ENCODE measurements at places on chromosomes 12 and 14.

DNA sequence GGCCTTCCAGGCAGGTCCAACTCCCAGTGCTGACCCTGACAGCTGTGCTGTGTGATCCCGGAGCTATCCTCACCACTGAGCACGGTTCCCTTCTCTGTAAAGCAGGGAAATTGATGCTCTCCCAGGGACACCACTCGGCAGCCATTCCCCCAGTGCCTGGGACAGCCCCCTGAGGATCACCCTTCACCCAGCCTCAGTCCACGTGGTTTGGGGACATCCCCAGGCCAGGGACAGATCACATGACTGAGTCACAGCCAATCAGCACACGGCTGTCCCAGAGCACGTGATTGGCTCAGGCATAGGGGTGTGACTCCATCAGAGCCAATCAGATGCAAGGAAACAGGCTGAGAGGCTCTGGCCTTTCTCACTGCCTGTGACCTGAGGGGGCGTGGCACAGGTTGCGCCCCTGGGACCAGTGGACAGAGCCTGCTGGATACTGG is 68.8 kb upstream of the SFSWAP start:
- no peak for DNase-seq

DNA sequence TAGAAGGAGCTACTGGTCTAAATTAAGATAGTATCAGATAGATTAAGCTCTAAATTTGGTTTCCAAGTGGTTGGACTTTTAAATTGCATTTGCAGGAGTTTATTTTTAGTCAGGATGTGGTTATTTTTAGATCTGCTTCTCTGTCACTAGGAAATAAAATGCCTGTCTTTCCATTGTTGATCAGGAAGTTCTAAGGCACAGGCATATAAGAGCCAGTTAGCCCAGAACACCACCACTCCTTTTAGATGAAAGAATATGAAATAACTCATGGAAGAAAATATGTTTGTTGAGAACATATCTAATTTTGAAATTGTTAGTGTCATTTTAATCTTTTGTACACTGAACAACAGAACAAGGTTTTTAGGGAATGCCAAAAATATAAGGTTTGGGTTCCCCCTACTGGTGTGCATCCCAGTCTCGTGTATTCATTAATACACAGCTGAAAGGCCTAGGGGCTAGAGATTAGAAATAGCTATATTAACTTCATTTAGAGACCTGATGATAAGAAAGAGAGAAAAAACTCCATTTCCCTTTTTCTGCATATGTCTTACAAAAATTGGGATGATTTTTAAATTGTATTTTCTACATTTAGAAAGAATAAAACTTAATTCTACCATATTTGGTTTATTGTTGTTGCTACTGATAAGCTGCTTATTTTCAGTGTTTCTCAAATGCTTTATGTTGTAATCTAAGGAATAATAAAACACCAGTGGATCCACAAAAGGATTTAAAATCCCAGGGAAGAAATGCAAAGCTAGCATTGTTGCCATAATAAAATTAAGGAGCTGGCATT is 67.2 kb downstream of the RIC8B start:
- peak; percentile 66 for DNase-seq

DNA sequence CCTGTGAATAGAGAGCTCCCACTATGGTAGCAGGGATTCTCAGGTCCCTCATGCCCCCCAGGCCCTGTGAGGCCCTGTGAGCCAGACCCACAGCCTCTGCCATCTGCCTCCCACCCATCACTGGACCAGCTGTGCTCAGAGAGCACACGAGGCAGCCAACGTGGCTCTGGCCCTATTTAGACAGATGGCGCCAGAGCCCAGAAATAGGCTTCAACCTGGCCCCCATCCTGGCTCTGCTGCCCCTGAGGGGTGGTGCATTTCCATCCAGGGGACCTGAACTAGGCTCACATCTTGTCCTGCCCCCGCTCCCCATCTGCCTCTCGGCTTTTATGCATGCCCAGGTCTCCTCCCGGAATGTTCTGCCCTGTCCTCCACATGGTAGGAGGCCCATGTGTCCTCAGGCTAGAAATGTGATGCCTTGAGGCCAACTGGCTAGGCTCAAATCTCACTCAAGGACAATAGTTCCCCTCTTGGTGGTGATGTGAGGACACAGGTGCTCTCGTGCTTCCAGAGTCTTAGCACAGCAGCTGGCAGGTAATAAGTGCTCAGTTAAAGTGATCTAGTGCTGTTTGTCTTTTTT is 18.9 kb downstream of the TMEM63C start:
- no peak for DNase-seq

GRCh38 chr12:100987552-100988521 is 193.3 kb downstream of the ANO4 start:
- no peak for DNase-seq

DNA sequence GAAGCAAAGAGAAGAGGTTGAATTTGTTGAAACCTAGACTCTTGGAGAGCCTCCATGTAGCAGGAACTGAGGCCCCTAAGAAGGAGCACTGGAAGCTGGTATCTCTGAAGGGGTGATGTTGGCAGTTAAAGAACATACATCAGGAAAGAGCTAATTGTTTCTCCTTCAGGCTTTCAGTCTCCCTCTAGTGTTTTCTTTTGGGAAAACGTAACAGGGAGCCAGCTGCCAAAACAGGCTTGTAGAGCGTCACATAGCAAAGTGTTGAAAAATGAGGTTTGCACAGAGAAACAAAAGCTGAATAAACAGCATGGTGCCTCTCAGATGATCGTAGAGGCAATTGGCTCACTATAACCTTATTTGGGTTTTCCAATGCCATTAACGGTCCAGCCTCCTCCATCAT is 46.9 kb upstream of the CAND1 start:
- peak; percentile 39 for DNase-seq

DNA sequence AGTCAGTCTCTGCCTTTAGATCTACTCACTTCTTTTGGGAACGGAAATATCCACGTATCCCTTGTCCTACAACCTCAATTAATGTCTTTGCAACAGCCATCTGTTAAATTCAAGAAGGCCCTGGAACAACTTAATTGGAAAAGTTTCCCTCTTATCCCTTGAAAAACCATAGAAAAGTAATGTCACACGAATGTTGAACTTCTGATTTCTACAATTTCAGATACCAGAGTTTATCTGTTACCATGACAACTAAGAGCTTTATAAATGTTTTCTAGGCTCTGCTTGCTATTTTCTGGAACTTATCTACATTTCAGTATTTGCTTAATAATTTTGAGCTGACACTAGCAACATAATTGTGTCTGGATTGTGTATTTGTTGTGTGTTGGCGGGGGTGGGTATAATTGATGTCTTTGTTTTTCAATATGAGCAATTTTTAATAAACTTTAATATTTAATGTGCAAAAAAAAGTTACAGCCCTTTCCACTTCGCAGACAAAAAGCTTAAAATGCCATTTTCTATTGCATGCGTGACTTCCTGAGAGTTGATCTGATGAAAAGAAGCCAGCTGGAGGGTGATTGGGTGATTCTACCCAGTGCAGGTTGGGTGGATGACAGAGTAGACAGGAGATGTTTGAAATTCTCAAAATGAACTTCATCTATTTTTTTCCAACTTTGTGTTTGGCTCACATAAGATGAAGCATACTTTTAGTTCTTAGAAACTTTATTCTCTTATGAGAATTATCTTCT is 11.8 kb upstream of the EDDM3A start:
- no peak for DNase-seq

DNA sequence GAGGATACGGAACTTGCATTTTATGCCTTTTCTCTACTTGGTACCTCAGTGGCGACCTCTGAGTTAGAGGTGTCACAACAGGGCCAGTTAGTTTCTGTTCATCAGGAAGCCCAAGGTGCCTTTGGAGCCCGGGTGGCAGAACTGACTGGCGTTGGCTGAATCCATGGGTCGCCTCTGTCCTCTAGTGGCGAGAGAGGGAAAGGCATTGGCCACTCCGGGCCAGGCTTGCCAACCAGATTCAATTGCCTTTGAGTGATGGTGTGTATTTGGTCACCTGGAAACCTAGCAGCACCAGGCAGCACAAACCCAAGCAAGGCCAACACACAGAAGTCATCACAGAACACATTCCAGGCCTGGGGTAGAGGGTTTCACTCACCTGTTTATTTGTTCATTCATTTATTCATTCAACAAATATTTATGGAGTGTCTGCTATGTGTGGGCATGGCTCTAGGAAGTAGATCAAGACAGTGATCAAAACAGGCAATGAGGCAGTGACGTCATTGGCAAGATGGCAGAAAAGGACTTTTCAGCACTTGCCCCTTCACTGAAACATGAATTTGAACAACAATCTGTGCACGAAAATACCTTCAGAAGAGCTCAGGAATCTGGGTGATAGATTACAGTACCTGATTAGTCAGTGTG is 40.5 kb upstream of the KCNA5 start:
- peak; percentile 77 for DNase-seq

GRCh38 chr12:53699678-53700025 is 23.8 kb upstream of the ATP5MC2 start:
- DNase-seq, result no peak

GRCh38 chr12:5923751-5924150 is 21.3 kb downstream of the ANO2 start:
- no peak for DNase-seq

GRCh38 chr12:109291521-109292341 is 17.4 kb downstream of the FOXN4 start:
- DNase-seq, result peak; percentile 98

DNA sequence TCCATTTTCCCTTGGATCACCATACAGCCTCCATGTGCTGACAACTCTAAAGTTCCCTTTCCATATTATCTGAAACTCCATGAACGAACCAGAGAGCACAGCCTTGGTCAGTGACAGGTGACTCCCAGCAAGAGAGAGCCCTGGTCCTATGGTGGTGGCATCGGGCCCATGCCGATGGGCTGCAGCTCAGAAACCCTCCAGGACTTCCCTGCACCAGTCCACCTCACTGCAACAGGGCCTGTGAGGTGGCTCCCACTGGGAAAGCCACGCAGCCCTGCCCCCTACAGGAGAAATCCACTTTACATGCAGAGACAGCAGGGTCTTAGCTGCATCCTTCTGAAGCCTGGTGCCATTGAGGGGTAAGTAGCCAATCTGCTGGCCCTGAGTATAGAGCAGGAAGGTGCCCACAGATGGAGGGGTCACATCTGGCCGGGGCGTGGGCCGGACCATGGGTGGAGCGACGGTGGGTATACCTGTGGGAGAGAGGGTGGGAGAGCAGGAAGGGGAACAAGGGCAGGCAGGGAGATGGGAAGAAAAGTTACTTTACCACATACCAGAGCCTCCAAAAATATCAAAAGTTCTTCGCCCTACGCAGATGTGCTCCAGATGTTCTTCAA is 24.7 kb downstream of the RTRAF start:
- no peak for DNase-seq

GRCh38 chr12:96824838-96825236 is 82.2 kb upstream of the NEDD1 start:
- DNase-seq, result no peak

DNA sequence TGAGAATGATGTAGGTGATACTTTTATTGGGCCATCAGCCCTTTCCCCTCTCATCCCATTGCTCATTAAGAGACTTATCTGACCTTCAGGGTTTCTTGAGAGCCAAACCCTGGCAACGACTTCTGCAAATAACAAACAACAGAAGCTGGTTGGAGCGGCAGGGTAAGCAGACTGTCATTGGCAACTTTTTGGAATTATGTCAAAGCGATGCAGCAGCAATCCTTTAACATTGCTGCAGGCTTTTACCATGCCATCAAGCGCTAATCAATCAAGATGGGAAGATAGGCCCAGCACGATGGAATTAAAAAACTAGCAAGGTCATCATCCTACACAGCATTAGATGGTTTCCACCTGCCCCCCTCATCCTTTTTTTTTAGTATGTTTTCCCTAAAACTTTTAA is 406.1 kb upstream of the PDE3A start:
- DNase-seq, result no peak

DNA sequence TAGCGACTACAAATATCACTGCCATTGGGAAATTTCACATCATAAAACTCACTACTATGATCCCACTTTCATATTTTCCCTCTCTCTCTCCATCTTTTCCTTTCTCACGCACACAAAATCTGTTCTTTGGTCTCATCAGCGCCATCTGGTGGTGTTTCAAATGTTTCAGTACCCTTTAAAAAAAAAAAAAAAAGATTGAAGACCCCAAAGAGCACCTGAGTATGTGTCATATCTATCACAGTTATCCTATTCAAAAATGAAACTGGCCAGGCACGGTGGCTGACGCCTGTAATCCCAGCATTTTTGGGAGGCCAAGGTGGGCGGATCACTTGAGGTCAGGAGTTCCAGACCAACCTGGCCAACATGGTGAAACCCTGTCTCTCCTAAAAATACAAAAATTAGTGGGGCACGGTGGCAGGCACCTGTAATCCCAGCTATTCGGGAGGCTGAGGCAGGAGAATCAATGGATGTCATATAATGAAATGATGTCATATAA is 72.4 kb downstream of the TTC9 start:
- DNase-seq, result peak; percentile 63

DNA sequence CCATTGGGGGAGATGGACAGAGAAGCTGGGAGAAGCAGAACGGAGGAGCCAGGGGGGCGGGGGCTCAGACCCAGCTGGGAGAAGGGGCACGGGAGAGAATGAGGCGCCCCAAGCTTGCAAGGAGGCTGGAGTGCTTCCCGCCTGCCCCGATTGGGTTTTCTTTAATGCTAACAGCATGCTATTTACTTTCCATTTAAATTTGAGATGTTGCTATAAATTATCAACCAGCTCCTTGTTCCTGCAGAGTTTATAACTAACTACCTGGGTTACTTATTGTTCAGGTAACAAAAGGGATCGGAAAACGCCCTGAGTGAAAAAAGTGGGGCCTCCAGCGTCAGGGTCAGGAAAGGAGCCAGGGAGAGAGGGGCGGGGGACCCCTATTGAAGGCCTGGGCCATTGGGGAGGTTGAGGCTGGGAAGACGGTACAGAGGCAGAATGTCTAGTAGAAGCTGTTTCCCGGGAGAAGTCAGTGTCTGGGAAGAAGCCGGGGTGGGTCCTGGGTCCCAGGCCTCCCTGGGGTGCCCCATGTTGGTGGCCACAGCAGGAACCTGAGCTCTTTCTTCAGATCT is 2.5 kb downstream of the HNF1A start:
- no peak for DNase-seq

- DNase-seq, result peak; percentile 23
Measured at GRCh38 chr14:34137001-34137745, 186.3 kb upstream of the EGLN3 start.

- no peak for DNase-seq
Measured at GRCh38 chr14:66288511-66288910, 197.7 kb upstream of the CCDC196 start.

DNA sequence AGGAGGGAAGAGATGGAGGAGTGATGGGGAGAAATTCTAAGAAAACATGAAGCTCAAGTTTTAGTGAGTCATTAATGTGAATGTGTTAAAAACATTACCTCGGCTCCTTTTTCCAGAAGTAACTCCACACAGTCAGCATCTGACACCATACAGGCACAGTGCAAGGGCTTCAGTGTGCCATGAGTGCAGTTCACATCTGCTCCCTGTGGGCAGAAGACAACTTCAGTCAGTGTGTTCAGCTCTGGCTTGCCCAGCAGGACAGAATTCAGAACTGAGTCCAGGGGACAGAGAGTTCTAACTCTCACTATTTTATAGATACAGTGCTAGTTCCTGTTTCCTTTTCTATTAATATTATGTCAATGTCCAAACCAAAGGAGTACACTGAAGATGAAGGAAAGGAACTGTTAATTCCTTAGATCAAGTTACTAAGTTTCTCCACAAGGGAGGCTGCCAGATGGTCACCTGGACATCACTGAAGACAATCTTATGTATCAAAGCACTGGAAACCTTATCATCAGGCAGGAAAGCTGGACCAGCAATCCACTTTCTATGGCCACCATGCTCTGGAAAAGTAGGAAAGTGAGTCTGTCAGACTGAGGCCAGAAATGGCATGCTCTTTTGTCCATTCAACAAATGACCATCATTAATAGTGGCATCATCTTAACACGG is 6.1 kb downstream of the ASB8 start:
- DNase-seq, result no peak

- no peak for DNase-seq
Measured at GRCh38 chr12:1922075-1922709, 3.7 kb upstream of the CACNA2D4 start.

- no peak for DNase-seq
Measured at GRCh38 chr14:22159099-22159498, 429.9 kb downstream of the DAD1 start.

Data from NCI-H1105 treated with DMSO at 0.1 percent for 48 hours (cell line).